Fibroblast of skin of right quadriceps (primary cell): ENCODE measurements at places on chromosomes 3 and 15.

DNA sequence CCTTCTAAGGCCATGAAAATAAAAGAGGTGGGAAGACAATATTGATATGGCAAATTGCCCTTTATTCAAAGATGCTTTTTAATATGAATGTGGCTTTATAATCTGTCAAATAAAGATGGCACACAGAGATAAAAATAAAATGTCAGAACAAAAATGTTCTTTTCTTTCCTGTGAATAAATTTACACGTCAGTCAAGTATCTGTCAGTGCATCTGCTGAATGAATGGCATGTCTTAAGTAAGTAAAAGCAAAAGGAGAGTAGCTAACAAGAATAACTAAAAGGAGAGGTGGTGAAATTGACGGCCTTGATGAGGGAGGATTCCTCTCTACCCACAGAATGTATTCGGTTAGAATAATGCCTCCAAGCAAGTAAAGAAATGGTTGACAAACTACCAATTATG lies 1021.7 kb upstream of the GBE1 start:
- DNase-seq: no peak

GRCh38 chr15:46946953-46947352 lies 770.4 kb upstream of the SEMA6D start:
- no peak for DNase-seq

DNA sequence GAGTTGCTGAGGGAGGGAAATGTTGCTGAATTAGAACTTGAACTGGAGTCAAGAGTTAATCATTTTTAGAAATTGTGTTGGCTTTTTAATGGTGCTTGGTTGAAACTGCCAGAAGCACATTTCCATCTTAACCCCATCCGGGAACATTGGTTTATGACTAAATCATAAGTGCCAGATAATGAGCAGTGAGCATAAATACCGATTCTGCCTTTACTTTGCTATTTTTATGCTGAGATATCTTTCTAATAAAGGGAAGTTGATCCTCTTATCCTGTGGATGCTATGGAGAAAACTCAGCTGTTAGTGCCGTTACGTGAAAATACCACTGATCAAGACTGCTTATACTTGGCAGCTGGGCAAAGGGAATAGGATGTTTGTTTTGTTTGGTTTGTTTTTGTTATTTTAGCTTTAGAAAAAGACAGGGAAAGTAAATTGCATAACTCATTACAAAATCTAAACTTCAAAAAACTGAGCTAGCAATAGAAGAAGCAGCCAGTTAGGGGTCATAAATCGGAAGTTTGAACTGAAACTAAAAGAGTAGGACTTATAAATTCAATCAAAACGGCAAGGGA lies 813.1 kb downstream of the NAALADL2 start:
- no peak for DNase-seq

- no peak for DNase-seq
These were observed 18.3 kb upstream of the RFX7 start for GRCh38 chr15:56261854-56262509.

DNA sequence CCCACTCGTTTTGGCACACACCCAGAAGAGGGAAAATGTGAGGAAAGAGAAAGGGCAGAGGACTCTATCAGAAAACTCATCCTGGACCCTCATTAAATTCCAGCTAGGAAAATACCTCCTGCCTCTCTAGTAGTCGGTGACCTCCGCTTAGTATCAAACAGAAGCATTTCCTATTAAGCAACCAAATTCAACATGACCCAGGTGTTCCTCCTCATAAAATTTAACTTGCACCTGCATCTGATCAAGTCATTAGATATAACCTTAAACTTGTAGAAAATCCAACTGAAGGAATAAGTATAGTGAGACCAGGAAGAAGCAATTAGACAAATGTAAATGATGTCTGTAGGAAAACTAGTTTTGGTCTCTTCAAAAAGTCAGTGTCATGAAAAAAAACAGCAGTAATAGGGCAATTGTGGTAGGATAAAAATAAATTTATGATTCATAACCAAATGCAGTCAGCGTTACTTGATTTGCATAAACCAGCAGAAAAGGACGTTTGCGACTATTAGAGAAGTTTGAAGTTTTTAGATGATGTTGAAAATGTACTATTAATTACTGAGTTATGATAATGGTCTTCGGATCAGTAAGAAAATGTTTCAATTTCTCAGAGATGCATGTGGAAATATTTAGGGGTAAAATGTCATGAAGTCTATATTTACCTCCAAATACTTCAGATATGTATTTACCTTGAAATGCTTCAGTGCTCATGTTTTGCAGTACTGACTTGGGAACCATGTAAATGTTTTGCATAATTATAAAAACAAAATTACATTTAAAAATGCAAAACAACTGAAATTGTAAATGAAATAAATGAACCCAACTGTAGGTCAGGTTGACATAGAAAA lies 44.6 kb downstream of the LDHAL6B start:
- DNase-seq: no peak

- DNase-seq: peak; percentile 39
These were observed 716 bp downstream of the SMC4 start for GRCh38 chr3:160400030-160400701.

DNA sequence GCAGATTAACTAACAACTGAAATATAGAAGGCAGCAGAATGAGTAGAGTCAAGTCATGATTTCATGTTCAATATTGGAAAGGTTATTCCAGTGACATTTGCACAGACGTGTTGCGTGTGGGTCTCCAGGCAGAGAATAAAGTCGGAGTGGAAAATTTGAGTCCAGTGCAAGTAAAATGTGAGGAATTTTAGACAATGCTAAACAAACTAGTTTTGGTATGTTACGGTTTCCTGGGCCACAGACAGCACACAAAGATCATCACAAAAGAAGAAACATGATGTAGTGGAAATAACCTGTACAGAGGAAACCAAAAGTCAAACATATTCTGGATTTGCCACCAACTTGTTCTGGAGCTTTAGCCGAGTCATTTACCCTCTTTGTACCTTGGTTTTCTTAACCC lies 367 bp downstream of the OR4F6 start:
- no peak for DNase-seq

DNA sequence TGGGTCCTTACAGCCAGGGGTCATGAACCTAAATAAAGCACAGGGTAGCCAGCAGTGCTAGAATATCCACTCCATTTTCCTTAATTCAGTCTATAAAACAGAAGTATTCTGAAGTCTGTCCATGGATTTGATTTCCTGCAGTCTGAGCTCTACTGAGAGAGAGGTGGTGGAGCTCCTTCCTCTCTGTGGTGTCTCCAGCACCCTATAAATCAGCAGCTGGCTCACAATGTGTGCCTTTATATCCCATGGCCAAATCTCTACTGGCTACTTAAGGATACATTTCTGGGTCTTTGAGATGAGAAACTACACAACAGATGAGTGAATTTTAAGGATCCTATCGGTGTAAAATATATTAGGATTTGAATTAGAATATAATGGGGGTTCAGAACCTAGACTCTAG lies 339.9 kb upstream of the RBMS3 start:
- no peak for DNase-seq

GRCh38 chr3:147958754-147959153 lies 549.6 kb downstream of the ZIC1 start:
- DNase-seq: no peak

- peak; percentile 28 for DNase-seq
These were observed 87.0 kb downstream of the CFAP44 start for GRCh38 chr3:113354307-113354706.

DNA sequence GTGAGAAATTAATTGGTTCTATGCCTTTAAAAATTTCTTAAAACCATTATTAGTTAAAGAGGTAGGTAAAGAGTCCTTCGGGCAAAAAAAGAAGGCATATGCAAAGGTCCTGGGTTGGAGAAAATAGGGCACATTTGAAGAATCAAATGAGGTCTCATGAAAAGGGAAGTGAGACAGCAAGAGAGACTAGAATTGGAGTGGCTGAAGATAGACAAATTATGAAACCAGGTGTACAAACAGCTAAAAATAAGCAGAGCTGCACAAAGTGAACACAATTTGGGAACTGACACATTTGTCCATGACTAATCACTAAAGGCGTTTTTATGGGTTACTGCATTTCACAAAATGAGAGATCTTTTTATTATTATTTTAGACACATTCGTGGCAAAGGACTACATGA lies 581.2 kb downstream of the PYDC2 start:
- no peak for DNase-seq

- peak; percentile 63 for DNase-seq
These were observed 81.0 kb upstream of the LMCD1 start for GRCh38 chr3:8420612-8421011.

- no peak for DNase-seq
These were observed 5.4 kb upstream of the RAB6B start for GRCh38 chr3:133901083-133901482.

DNA sequence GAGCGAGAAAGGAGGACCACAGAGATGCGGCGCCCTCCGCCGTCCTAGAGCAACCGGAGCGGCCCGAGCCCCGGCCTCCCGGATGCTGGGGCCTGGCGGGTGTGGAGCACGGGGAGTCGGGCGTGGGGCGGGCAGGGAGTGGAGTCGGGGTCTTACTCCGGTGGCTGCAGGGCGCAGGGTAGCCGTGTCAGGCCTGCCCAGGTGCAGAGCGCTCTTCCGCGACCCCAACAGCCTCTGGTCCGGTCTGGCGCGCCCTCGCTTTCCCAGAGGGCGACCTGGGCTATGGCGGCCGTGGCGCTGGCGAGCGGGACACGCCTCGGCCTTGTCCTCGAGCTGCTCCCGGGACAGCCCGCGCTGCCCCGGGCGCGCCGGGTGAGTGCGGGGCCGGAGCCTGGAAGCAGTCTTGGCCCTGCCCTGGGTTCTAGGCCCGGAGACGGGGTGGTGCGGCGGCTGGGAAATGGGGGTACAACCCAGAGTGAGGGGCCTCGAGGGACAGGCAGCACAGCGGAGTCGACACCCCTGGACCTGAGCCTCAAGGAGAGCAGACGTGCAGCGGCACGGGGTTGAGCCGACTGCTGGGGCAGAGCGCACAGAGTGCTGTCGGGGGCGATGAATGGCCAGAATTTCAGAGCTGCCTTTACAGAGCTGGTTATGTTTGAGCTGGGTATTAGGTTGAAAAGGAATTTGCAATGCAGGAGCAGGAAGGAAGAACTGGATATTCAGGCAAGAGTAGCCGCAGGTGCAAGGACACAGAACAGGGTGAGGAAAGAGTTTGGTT lies at the start of gene ZNF662:
Gene ZNF662 (plus strand): TSS at position 73 of the 778 bp plus-strand sequence. CDS start 1,973 bp downstream, outside the sequence.
- peak; percentile 31 for DNase-seq

DNA sequence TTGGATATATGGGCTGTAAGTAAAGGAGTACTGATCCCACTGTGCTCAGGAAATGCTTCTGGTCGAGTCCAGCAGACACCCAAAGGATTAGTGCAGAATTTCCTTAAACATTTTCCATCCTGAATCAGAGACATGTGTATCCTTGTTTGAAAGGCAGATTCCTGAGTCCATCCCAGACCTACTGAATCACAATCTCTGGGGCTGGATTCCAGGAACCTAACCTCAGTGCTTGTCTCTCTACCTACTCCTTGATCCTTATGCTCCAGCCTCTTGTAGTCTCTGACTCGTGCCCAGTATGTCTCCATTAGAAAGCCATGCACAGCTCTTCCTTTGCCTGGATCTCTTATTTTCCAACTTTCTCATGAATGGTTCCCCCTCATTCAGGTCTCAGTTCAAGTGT lies 585.8 kb downstream of the NLGN1 start:
- DNase-seq: peak; percentile 85

DNA sequence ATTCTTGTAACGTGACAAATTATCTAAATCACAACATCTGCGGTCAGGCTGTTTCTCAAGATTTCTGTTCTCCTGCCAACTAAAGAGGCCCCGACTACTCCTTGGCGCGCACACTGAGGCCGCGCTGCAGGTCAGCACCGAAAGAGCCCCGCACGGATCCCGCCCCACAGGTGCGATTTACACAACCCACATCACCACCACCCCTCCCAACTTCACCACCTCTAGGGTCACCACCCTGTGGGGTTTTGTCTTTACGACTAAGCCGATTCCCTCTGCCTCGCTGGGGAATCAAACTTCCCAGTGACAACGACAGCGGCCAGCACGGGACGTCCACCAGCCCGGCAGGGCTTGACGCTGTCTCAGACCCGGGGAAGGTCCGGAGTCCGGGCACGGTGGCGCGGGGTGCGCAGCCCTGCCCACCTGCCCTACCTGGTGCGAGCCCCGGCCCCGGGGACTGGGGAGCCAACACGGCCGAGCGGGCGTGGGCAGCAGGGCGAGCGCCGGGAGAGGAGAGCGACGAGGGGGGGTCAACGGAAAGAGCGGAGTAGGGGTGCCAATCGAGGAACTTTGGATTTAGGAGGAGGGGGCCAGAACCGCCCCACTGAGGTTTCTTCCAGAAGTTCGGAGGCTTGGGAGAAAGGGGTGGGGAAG lies 764 bp downstream of the UACA start:
- peak; percentile 76 for DNase-seq

DNA sequence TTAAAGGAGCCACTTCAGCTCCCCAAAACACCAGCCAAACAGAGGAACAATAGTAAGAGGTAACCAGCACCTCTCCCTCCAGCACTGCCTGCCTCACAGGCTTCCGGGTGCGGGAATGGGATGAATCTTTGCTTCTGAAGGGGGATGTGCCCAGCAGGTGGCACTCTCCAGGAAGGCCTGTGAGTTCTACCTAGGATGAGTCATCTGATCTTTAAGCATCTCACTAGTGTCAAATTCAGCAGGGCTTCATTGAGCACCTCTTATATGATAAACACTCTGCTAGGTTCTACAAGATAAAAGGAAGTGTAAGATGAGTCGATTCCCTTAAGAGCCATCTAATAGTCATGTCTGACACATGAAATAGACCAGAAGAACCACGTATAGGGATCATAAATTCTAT lies 237.4 kb upstream of the UMPS start:
- peak; percentile 55 for DNase-seq

DNA sequence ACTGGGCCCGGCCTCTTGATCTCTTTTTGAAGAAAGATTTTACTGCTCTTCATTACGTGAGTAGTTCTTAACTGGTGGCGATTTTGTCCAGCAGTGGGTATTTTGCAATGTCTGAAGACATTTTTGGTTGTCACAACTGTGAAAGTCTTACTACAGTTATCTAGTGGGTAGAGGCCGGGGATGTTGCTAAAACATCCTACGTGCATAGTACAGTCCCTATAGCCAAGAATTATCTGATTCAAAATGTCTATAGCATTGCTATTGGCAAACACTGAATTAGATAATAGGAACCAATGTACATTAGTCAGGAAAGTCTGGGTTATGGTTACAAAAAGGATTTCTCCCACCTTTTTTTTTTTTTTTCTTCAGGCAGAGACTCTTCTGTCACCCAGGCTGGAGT lies 38.1 kb downstream of the FOXL2 start:
- DNase-seq: no peak

DNA sequence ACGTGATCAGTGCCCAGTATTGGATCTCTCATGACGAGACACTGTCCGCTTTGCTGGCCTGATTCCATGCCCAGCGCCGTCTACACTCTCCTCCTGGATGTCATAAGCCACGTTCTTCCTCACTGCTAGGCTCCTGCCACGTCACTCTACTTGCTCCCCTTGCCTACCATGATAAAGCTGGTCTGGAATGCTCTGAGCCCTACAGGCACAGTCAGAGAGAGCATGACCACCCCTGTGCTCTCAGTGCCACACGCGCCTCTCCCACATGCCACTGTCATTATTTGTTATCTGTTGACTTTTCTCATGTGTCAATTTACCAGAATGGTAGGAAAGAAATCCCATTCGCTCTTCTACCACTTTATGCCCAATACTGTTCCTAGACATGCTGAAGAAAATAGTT lies 148.6 kb downstream of the ANO10 start:
- DNase-seq: no peak

GRCh38 chr3:128237348-128238183 lies 84.3 kb downstream of the EEFSEC start:
- DNase-seq: no peak

GRCh38 chr15:33021806-33022389 lies 172.6 kb downstream of the FMN1 start:
- peak; percentile 66 for DNase-seq
